ENCODE measurements at places on chromosomes 3 and 15. TPM values are rescaled to one million over a fixed set of nuclear protein-coding genes. Genes with fewer than 3 reads are reported as not detected.

The SUSD5 gene
- total RNA-seq: 1.9 TPM

The PPARG gene
- total RNA-seq: 12.6 TPM

The NXPE3 gene
- total RNA-seq: 7.5 TPM

The STIMATE gene
- 11.2 TPM for total RNA-seq

The C3orf22 gene
- not detected for total RNA-seq

The PARP3 gene
- total RNA-seq: 12.4 TPM

The FAM43A gene
- 160 TPM for total RNA-seq

The CAND2 gene
- total RNA-seq: 1.1 TPM

The UPK1B gene
- total RNA-seq: not detected

The GOLGA8T gene
- not detected for total RNA-seq

The ENTPD3 gene
- total RNA-seq: not detected

The GRIP2 gene
- not detected for total RNA-seq

The BTD gene
- total RNA-seq: 25.7 TPM

The MUC20 gene
- 0.09 TPM for total RNA-seq

The GLDN gene
- 0.09 TPM for total RNA-seq

The CFAP92 gene
- total RNA-seq: not detected

The THRB gene
- total RNA-seq: 0.38 TPM

The LCTL gene
- total RNA-seq: not detected

The NRROS gene
- total RNA-seq: 1.9 TPM

The ZCWPW2 gene
- total RNA-seq: 0.18 TPM

The EPHB3 gene
- total RNA-seq: under 0.01 TPM

The GASK1A gene
- 0.38 TPM for total RNA-seq

The CLDN18 gene
- total RNA-seq: not detected

The HRG gene
- total RNA-seq: not detected

The GOLGA8A gene
- total RNA-seq: 8.3 TPM

The RASGRP1 gene
- total RNA-seq: 0.85 TPM

The LRRC31 gene
- total RNA-seq: not detected

The PLSCR5 gene
- total RNA-seq: not detected

The EPB42 gene
- not detected for total RNA-seq

The TRAIP gene
- total RNA-seq: 2.1 TPM

The ISLR gene
- not detected for total RNA-seq

The MYO5C gene
- 7.0 TPM for total RNA-seq

The GOLGA8R gene
- total RNA-seq: 1.9 TPM

The TTC23 gene
- total RNA-seq: 25.9 TPM

The STAB1 gene
- total RNA-seq: 278 TPM

The GUCA1C gene
- total RNA-seq: not detected

The KLHL40 gene
- total RNA-seq: not detected

The MEIS2 gene
- total RNA-seq: 39.1 TPM

The CPNE9 gene
- not detected for total RNA-seq

The CHRNA5 gene
- 2.6 TPM for total RNA-seq

The TRAK1 gene
- total RNA-seq: 38.9 TPM

The MNS1 gene
- total RNA-seq: 0.28 TPM

The BCL2A1 gene
- 0.19 TPM for total RNA-seq

All from endothelial cell of coronary artery (primary cell).